ENCODE measurements at places on chromosomes 6 and 20.
A peak's percentile ranks its signal among the peaks of the same experiment; 100 is the strongest.

DNA sequence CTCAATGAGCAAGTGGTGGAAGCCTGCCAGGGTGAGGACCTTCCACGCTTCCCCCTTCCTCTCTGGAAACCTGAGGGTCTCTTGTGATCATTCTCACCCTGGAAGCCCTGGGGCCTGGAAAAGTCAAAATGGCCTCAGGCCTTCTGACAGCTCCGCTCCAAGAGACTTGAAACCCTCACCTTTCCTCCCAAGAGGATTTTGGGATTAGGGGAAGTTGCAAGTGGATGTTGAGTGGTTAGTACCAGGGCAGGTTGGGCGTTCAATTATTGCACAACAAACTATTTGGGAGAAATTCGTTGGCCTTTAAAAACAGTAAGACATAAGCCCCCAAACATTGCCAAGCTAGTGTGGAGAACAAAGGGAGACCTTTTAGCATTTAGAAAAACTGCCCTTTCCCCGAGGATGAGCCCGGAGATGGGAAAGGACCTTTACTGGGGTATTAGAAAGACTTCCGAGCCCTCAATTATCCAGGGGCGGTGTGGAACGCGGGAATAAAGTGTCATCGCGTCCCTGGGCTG lies 4.7 kb downstream of the NKX2-2 start:
- DNase-seq, result no peak

DNA sequence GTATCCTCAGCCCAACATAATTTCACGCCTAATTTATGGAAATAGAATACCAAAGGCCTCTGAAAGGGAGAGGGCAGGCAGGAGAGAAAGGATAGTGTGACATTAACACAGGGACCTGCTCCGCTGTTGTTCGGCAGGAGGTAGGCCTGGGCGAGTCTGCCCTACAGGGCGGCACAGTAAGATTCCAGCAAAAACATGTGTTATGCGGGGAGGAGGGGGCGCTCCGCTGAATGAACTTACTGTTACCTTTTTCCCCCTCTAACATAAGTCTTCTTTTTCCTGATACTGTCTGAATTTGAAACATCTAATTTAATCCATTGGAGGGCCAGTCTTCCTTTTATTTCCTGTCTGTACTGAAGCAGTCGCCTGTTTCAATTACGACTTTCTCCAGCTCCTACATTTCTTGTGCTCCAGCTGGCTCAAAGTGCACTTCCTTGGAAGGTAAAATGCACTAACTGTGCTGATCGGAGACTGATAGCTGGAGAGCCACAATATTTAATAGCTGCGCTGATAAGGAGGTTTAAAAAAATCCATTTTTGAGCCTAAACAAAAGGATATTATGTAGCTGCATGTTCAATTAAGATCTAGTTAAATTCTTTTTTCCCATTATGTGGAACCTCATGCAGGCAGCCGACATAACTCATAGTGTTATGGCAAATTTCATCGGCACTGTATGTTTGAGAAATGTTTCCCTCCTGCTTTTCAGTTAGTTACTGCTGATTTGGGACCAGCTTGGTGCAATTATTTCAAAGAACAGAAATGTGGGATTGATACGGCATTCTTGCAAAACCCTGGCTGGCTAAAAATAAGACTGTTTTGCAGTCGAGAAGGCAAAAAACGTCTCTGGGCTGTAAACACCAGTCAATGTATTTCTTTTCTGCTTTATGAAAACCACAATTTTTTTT lies 193.0 kb downstream of the FOXC1 start:
- DNase-seq, result no peak

- no peak for DNase-seq
Observed at GRCh38 chr6:169573883-169574282, 127.9 kb downstream of the WDR27 start.

- DNase-seq, result peak; percentile 48
Observed at GRCh38 chr6:3119040-3119723, 671 bp downstream of the BPHL start.

- no peak for DNase-seq
Observed at GRCh38 chr6:43831191-43831590, 61.2 kb downstream of the VEGFA start.
